ENCODE measurements at places on chromosomes 1 and 21.
A peak's percentile ranks its signal among the peaks of the same experiment; 100 is the strongest.

GRCh38 chr1:220631238-220631815 lies 58.8 kb upstream of the C1orf115 start:
- DNase-seq: no peak

- peak; percentile 2 for DNase-seq
These were observed 142.2 kb downstream of the RABGAP1L start for GRCh38 chr1:174301295-174302077.

DNA sequence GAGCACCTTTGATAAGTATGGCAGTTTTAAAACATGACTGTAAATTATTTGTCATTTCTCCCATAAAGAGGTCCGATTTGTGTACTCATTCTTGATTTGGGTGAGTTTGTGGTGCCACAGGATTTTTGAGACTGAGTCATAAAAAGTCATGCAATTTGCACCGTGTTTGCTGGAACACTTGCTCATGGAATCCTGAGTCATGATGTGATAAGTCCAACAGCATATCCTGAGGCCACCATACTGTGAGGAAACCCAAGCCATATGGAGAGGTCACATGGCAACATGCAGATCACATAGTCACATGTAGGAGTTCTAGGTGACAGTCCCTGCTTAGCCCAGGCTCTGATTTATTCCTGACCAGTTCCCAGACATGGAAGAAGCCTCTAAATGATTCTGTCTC lies 40.8 kb upstream of the PRRX1 start:
- no peak for DNase-seq

GRCh38 chr1:168691541-168691940 lies 37.5 kb downstream of the DPT start:
- no peak for DNase-seq

DNA sequence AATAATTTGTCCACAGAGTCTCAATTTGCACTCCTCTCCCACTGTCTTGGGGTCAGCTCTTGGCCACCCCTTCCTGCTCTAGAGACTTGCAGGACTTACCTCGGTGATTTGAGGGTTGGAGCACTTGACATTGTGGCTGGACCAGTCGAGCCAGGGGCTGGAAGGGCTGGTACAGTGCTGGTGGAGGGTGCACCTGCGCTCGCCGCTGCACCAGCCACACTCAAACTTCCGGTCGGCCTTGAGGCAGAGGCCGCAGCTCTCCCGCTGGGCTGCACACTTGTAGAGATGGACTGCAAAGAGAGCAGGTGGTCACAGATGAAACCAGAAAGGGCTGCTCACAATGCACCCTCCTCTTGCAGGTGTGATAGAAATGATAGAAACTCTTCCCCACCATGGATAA lies 165.0 kb downstream of the PLXNA2 start:
- DNase-seq: no peak

DNA sequence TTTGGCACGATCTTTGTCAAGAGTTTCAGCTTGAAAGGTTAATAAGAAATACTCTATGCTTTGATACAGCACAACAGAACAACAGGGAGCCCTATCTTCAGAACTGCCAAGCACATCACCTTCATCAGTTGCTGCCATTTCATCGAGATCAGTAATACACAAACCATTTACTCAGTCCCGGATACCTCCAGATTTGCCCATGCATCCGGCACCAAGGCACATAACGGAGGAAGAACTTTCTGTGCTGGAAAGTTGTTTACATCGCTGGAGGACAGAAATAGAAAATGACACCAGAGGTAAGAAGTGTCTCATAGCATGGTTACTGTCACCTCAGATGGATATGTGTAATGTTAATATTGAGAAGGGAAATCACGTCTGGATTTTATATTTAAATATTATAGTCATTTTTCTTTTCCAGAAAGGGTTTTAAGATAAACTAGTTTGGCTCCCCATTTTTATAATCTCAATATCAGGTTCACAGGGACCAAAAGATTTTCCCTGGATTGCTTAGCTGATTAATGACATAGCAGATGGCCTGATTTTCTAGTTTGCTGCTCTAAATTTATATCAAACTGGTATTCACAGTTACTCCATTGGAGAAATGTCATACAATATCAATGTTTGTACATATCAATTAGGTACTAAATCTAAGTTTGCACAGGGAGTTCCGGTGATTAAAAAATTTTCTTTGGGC lies 97.3 kb downstream of the USP25 start:
- DNase-seq: no peak

GRCh38 chr1:191320062-191320461 lies 838.2 kb upstream of the RGS18 start:
- no peak for DNase-seq

- no peak for DNase-seq
These were observed 62.6 kb upstream of the DENND1B start for GRCh38 chr1:197837911-197838310.

DNA sequence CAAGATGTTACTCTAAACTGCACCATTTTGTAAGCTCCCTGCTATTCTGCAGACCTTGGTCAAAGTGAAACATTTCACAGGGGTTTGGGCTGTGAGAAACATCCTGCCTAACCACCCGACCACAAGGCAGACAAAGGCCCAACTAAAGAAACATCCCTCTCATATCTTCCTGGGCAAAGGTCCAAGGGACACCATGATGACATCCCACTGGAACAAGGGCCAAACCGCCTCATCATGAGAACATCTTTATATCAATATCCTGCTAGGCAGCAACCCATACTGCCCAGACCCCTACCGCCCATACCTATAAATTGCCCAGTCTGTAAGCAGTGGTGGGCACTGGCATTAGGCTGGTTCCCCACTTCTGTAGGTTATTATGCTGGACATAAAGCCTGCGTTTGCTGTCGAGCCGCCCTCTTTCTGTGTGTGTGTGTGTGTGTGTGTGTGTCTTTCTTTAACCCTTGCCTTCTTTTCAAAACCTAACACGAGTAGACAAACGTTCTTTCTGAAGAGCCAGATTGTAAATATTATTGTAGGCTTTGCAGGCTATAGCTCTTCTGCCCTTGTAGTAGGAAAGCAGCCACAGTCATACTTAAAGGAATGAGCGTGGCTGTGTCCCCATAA lies 1.0 kb upstream of the PPIE start:
- DNase-seq: no peak

Data from neural progenitor cell (in vitro differentiated cells).